GM12878 (cell line): ENCODE measurements at places on chromosomes 1 and 21.

- DNase-seq, result no peak
Observed at GRCh38 chr1:228865627-228866330, 130.5 kb downstream of the RHOU start.

DNA sequence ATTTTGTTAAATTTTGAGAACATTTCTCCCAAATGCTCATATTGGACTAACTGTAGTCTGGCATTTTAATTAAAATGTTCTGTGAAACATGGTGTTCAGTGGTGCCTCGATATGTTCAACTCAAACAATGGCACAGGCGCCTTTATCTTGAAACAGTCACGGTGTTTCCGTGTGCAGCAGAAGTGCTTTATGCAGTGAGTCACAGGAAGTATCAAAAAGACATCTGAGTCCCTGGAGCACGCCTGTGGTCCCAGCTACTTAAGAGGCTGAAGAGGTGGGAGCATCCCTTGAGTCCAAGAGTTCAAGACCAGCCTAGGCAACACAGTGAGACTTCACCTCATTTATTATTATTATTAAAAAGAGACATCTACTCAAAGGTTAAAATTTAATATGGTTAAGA lies 52.2 kb downstream of the GREM2 start:
- no peak for DNase-seq

GRCh38 chr1:163399976-163400601 lies 78.3 kb downstream of the NUF2 start:
- no peak for DNase-seq

DNA sequence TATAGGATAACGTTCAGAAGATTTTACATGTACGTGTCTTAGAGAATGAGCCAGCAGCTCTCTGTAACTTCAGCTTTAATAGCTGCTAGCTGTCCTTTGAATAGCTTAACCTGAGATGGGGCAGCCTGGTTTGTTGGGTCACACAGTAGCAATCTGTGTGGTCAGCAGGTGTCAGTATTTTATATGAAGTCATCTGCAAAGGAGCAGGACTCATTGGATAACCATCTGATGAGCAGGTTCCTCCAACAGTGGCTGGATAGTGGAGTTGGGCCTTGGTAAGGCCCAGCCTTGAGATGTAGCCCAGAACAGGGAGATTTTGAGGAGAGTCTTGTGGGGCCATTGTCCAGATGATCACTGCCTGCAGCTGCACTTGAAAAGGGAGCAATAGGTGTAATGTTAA lies 6.4 kb downstream of the GSTM5 start:
- DNase-seq, result no peak
